Spinal cord (tissue), 10 donors: ENCODE measurements at places on chromosomes 5 and 9. TPM values are rescaled to one million over a fixed set of nuclear protein-coding genes. Genes with fewer than 3 reads are reported as not detected.

GRCh38 chr5:10704949-10705621, 55.9 kb downstream of the DAP start:
- no peak for DNase-seq
- H3K36me3 ChIP-seq: peaks cover 2% of the 10 kb centered on the region

GLRA1 gene
- total RNA-seq: 5.1 TPM

GRCh38 chr9:113026200-113026599, 14.2 kb upstream of the ZNF883 start:
- no peak for DNase-seq
- no peak overlapping the region for H3K4me3 ChIP-seq
- no peaks in the 10 kb centered on the region for H3K4me1 ChIP-seq
- H3K27ac ChIP-seq: no peak overlapping the region

GRCh38 chr5:29157975-29158374, 2035.5 kb upstream of the CDH6 start:
- H3K36me3 ChIP-seq: no peaks in the 10 kb centered on the region
- no peaks in the 10 kb centered on the region for H3K27me3 ChIP-seq
- no peak for DNase-seq
- no peak overlapping the region for H3K27ac ChIP-seq
- H3K4me3 ChIP-seq: no peak overlapping the region
- no peaks in the 10 kb centered on the region for H3K4me1 ChIP-seq

DBH gene
- not detected for total RNA-seq
